ENCODE measurements at places on chromosomes 11 and 22.

GRCh38 chr11:34050581-34051348 is 766 bp upstream of the CAPRIN1 start:
- no peak for DNase-seq

- DNase-seq: no peak
These were observed 9.2 kb upstream of the PHF21A start for GRCh38 chr11:46130286-46130940.

- DNase-seq: no peak
These were observed 49.0 kb upstream of the AMPD3 start for GRCh38 chr11:10405865-10406592.

DNA sequence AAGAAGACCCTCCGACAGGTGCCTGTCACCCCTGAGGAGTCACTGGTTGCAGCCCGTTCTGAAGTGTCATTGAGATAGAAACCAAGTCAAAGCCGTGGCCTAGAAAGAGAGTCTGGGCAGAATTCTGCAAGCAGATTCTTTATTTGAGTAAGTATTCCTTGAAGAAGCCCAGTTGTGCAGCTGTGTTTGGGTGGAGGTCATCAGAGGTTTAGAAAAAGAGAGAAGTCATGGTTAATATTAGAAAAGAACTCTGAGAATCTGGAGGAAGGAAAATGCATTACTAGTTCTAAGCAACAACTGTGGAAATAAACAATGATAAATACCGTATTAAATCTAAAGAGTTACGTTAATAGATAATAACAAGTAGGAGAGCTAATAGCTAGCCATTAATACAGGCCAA is 118.8 kb upstream of the KIRREL3 start:
- DNase-seq: no peak

DNA sequence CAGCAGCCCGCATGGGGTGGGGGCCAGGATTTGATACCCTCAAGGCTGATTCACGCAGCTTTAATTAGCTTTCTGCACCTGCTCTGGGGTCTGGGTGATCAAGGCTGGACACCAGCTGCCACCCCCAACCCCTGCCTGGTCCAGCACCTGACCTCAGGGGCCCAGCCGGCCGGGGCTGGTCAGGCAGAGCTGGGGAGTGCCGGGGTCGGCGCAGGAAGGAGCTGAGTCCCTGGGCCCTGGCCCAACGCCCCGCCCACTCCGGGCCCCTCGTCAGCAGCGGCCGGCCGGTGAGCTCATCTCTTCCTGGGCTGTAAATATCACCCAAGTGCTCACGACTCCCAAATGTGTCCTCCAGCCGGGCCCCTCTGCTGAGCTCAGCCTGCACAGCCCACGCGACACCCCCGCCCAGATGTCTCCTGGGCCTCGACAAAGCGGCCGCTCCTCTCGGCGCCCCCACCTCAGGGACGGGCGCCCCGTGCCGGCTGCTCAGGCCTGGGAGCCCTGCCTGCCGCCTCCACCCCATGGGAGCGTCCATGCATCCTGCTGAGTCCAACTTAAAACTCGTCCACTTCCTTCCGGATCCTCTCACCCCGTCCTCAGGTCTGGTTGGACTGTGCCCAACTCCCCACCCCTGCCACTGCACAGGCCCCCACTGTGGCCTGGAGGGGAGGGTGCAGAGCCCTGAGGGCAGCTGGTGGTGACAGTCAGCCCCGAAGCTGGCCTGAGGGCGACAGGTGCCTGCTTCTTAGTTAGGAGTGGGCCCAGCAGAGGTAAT is 29.0 kb downstream of the RTN4R start:
- DNase-seq: no peak

DNA sequence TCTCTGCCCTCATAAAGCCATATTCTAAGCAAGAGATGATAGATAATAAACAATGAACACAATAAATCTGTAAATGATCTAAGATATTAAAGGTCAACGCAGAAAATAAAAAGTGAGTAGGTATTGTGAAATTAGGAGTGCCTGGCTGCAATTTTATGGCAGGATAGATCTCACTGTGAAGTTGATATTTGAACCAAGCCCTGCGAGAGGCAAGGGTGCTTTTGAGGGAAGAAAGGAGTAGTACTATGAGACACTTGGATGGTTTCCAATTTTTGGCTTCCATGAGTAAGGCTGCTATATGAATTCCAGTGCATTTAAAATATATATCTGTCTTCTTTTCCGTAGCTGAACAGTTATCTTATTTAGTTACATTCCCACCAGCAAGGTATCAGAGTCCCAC is 720.0 kb upstream of the CNTN5 start:
- DNase-seq: no peak

DNA sequence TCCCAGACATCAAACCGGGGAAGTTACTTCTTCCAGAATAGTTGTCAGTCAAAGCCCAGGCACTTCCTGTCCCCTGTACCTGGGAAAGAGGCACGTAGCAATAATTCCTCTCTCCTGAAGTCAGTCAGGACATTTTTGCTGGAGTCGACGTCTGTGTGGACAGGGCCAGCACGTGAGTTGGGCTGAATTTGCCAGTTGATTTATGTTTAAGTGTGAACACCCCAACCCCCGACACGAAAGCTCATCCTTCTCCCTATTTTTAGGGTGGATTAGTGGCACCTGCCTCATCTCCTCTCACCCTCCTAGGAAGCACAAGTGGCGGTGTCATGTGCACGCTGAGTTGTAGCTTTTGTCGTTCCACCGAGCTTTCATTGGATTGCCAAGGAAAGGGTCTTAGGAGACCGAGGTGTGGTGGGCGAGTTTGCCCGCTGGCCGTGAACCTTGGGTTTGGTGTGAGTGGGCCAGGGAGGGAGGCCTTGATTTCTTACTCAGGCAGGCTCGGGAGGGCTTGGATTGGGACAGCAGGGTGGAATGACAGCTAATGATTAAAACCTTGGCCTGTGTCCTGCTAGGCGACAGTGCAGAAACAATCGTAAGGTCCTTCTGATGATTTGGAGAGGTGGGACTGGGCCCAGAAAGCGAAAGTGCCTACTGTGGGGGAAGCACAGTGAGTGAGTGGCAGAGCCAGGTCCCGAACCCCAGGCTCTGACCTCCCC is 87.0 kb upstream of the CRYBB3 start:
- no peak for DNase-seq

DNA sequence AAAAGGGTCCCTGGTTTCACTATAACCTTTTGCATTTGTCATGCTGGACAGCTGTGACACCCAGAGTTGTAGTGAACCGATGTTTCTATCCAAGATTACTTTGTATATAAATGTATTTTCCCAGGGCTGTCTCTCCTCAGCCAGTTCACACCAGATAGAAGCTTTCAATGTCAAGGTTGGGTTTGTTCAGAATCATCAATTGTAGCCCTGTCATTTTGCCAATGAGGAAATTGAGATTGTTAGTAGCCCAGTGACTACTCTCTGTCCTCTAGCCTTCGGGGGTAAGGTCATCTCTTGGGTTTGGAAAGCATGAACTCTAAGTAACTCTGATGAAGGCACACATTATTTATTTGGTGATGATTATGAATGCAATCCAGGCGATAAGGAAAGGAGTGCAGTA is 165.6 kb downstream of the DBX1 start:
- no peak for DNase-seq

GRCh38 chr11:114256967-114257286 is 39.3 kb upstream of the NNMT start:
- DNase-seq: no peak

GRCh38 chr11:67647471-67647870 is 3.1 kb downstream of the ACY3 start:
- DNase-seq: no peak

DNA sequence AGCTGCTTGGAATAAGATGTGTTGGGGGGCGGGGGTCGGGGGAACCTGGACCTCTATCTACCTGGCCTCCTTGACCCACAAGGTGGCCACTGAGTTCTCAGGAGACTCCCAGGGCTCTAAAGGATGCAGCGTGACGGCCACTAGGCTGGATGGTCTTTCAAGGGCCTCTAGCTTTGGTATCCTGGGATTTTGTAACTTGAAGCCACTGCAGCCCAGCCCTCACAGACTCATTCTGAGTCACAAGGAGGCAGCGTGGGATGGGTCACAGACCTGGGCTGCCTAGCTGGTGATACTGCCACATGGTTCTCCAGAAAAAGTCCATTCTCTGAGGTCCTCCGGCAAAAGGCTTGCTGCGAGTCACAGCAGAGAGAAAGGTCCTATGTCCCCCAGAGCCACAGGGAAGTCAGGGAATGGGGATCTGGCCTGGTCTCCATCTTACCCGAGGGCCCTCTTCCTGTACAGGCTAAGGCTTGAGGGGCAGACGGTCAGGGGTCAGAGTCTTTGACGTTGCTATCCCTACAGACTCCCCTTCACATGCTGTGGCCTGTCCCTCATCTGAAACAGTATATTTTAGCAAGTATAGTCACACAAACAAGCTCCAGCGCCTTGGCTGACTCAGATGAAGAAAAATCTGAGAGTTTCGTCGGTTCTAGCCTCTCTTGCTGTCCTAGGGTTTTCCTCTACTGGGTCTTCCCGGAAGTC is 52.4 kb downstream of the KCNC1 start:
- no peak for DNase-seq

GRCh38 chr11:134052988-134053945 is 15.6 kb upstream of the JAM3 start:
- no peak for DNase-seq

GRCh38 chr11:68500206-68500605 is 39.7 kb downstream of the PPP6R3 start:
- no peak for DNase-seq

DNA sequence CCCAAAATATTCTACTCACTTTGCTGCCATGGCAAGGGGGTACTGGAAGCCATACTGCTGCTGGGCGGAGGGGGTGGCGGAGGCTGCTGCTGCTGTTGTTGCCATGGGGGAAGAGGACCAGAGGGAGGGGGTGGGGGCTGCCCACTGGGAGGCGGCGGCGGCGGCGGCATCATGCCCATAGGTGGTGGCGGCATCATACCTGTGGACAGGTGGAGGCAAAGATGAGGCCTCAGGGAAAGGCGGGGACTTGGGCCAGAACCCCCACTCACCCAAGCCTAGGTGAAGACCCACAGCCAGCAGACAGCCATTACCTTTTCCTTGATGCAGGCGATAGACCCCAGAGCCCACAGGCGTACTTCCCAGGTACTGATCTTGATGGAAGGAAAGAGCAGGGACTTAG is 7.1 kb upstream of the PYGM start:
- peak; percentile 15 for DNase-seq

GRCh38 chr22:49850021-49850911 is 3.4 kb upstream of the ZBED4 start:
- no peak for DNase-seq

DNA sequence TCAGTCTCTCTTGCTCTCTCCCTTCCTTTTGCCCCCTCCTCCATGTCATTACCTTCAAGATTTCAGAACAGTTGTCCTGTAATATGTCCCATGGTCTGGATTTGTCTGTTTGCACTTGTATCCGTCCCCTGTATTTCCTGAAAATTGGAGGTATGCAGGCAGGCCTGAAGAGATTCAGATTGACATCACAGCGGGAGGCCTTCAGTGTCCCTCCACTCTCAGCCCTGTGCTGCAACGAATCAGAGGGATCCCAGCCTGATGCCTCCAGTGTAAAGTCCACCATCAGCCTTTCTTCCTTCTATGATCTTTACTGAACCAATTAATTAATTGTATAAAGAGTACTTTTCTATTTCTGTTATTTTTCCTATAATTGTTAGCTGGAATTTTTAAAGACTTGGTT is 57.3 kb downstream of the ELMOD1 start:
- no peak for DNase-seq

- DNase-seq: no peak
These were observed 1.7 kb downstream of the TKFC start for GRCh38 chr11:61334434-61335354.

Data from left lung (tissue), 14 donors.